GDM1 (cell line): ENCODE measurements at places on chromosomes 1 and 21.

DNA sequence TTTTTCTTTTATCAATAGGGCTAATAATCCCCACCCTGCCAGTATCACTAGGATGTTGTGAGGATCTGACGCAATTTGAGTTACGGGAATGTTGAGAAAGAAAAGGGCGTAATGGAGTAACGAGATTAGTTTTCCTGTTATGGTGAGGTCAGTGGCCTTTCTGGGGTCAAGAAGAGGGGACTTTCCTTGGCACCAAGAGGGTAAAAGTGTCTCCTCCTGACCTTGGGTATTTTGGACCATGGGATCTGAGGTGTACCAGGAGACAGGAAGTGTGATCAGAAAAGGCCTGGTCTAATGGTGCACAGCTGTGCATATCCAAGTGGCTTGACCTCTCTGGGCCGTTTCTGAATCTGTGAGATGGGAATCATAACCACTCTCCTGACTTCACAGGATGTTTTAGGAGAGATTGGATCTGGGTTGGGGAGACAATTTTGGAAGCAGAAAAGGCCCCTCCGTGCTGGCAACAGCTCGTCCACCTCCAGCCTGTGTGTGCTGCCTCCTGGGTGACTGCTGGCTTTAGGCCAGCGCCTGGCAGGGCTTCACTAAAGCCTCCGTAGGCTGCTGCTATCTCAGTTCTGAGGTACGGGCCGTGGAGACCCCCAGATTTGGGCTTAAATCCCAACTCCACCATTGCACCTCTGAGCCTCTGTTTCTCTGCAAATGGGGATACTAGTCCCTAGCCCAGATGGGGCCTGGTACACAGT is 37.1 kb downstream of the ALPL start:
- DNase-seq, result no peak

GRCh38 chr1:45913183-45913683 is 109.8 kb downstream of the MAST2 start:
- DNase-seq, result no peak

- DNase-seq, result no peak
Observed at GRCh38 chr1:86714159-86714558, 9.8 kb downstream of the SH3GLB1 start.

- DNase-seq, result peak; percentile 65
Observed at GRCh38 chr1:151762941-151763921, at the start of gene MRPL9. MRPL9 (minus strand) TSS chr1:151763496; CDS start chr1:151763479, 17 bp downstream.

- DNase-seq, result no peak
Observed at GRCh38 chr1:156627313-156627880, 8.2 kb downstream of the HAPLN2 start.

DNA sequence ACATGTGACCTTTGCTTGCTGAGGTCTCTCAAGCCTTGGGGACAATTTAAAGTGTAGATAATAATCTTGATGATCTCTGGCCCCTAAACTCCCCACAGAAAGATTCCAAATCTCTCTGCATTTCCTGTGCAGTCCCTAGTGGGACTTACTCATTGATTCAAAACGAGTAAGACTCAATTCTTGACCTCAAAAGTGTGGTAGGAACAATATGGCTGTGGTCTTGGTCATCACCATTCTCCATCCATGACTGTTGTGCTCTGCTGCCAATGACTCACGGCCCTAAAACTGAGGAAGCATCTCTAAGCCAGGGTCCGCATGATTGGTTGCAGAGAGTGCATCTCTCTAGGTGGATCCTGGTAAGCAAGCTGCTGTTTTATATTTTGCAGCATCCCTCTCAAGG is 268.0 kb downstream of the PTGER3 start:
- no peak for DNase-seq

- DNase-seq, result no peak
Observed at GRCh38 chr1:32001863-32002262, 11.8 kb upstream of the KHDRBS1 start.

- no peak for DNase-seq
Observed at GRCh38 chr1:75796376-75797272, at the start of gene MSH4. MSH4 (plus strand) TSS chr1:75796882; CDS start chr1:75796986, 104 bp downstream.

DNA sequence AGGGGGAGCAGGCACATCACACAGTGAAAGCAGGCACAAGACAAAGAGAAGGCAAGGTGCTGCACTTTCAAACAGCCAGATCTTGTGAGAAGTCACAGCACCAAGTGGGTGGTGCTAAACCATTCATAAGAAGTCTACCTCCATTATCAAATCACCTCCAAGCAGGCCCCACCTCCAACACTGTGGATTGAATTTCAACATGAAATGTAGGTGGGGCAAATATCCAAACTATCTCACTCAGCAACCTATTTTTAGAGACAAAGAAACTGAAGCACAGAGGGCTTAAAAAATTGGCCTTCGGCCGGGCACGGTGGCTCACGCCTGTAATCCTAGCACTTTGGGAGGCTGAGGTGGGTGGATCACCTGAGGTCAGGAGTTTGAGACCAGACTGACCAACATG is 90.4 kb downstream of the UBE2U start:
- DNase-seq, result no peak

- DNase-seq, result no peak
Observed at GRCh38 chr1:20445956-20446355, 40.1 kb downstream of the CAMK2N1 start.

DNA sequence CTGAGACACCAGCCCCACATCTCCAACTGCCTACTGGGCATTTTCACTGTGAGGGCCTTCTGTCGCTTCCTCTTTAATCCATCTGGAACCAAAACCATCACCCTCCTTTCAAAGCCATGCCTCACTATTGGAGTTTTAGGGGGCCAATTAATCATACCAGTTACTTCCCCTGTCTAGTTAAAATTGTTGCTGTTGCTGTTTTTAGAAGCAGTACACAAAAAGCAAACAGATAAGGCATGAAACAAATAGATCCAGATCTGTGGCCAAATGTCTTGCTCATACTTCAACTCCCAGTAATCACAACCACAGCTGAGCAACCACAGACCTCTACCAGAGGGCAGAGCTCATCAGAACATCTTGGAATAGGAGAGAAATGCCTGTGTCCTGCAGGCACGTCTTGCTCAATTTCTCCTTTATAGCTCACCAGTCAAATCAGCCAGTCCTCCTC is 133.8 kb upstream of the C1orf105 start:
- no peak for DNase-seq

DNA sequence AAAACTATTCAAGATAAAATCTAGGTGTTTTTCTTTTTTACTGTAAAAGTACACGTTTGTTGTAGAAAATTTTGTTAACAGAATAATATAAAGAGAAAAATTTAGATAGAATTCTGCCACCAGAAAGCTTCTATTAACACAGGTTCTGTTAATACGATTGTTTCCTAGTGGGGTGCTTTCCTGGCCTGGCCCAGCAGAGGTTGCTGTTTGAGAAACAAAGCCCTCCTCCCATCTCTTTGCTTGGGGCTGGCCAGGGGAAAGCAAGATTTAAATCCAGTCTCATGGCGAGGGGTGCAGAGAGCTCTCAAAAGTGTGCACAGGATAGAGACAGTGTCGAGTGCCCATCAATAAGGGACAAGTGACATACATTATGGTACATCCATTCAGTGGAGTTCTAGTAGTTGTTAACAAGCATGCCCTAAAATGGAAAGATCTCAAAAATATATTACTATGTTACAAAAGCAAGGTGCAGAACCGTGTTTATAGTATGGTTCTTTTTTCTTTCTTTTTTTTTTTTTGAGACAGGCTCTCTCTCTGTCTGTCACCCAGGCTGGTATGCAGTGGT is 14.6 kb upstream of the ACBD3 start:
- no peak for DNase-seq

DNA sequence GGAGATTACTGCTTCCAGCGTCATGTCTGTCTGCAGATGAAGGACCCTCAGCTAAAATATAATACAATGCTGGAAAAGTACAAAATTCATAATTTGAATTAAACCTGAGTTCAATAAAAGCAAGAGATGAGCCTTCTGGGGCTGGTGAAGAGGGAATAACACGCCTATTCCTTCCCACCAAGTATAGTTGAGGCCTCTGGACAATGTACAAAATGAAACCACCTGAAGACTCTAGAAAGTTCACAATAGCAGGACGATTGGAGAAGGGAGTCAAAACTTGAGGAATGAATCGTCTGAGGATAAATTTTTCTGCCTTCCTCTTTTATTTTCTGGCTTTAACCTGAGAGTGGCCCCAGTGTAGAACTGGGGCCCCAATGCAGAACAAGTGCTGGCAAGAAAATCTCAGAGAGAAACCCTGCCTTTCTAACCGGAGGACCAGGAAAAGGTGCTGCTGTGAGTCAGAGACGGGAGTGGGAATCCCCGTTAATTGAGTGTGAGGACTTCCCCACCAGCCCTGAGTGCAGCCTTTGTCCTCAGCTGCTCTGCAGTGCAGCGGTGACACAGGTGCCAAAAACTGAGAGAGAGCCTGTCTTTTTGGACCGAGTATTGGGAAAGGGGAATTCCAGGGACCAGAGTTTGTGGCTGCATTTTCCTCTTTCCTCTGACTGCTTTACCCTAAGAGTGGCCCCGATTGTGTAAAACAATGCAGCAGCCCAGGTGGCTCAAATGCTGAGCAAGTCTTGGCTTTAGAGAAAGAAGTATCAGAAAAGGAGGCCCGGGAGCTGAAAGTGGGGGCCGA is 264.9 kb downstream of the DYRK1A start:
- no peak for DNase-seq

GRCh38 chr21:26374817-26375216 is 198.3 kb downstream of the CYYR1 start:
- DNase-seq, result no peak

DNA sequence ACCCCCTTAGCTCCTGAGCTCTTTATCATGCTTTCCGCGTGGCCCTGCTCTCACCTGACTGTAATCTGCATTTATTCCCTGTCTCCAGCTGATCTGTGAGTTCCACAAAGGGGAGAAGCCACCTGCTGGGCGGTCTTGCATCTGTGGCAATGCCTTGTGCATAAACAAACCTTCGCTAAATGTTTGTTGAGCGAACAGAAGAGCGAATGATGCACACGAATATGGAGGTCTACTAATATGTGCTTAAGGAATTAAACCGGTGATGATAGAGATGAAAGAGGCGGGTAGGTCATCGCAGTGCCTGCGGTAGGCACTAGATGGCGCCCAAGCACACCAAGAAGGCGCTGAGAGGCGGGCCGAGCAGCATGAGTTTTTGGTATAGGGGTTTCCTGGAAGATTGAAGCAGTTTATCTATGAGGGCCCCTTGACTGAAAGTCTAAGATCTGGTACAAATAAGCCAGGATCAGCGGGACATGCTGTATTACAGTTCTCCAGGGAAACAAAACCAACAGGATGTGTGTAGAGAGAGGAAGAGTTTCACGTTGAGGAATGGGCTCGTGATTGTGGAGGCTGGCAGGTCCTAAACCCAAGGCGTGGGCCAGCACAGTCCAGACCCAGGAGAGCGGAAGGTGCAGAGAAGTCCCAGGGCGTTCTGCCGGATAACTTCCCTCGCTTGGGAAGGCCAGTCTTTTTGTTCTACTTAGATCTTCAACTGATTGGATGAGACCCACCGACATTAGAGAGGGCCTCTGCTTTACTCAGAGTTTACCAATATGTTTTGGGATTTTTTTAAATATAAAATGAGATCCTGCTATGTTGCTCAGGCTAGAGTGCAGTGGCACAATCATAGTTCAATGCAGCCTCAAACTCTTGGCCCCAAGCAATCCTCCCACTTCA is 34.7 kb downstream of the TOMM20 start:
- DNase-seq, result peak; percentile 61

DNA sequence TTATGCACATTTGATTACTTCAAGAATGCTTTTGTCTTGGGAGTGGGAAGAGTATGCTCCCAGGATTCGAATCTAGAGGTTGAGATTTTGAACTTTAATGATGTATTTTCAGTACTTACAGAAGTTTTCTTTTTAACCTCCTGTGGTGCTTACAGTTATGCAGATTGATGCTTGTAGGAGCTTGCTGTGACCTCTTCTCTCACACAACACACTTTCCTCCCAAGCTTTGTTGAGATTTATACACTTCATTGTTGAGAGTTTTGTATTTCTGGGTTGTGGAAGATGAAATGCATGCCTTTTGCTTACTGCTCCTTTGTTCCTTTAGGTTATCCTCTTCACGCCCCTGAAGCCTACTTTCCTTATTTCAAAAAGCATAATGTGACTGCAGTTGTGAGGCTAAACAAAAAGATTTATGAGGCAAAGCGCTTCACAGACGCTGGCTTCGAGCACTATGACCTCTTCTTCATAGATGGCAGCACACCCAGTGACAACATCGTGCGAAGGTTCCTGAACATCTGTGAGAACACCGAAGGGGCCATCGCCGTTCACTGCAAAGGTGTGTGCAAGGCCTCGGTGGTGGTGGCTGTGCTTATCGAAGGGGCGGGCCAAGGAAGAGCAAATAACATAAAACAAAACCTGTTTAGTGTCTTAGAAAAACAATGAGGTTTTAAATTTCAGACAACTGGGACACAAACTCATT is 75.5 kb upstream of the GPR88 start:
- no peak for DNase-seq

DNA sequence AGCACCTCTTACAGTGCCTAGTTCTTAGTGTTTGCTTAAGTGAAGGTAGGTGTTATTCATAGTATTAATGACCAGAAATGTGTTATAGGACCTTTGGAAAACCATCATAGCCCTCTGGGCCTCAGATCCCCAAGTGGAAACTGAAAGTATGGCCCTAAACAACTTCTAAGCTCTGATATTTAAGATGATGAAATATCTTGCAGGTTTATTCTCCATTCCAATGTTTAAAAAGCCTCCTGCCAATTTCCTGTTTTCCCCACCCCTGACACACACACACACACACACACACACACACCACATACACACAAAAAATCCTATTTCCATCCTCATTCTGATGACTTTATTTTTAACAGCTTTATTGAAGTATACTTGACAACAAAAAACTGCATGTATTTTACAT is 108.2 kb downstream of the DIRAS3 start:
- no peak for DNase-seq

GRCh38 chr1:107748531-107748930 is 216.4 kb downstream of the VAV3 start:
- DNase-seq, result no peak

DNA sequence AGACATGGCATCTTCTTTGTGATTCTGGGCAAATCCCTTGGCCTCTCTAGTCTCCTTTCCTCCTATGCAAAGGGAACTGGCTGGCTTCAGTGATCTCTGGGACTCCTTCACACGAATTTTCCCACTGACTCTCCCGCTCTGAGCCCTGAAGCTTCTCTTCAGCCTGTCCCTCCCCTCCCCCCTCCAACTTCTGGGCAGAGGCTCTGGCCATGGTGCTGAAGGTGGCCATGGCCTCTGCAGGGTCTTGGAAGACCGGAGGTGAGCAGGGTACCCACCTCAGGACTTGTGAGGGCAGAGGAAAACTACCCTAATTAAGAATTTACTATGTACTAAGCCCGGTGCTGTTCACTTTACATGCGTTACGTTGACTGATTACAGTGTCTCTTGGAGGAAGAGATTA is 29.4 kb upstream of the POU3F1 start:
- no peak for DNase-seq

GRCh38 chr1:110874324-110875215 is 1.6 kb downstream of the CD53 start:
- DNase-seq, result no peak

GRCh38 chr1:110502402-110503151 is 16.4 kb downstream of the KCNA10 start:
- peak; percentile 16 for DNase-seq

GRCh38 chr1:1187938-1188337 is 14.3 kb downstream of the TTLL10 start:
- DNase-seq, result no peak
